ENCODE measurements at places on chromosomes 12 and 14.

- no peak for DNase-seq
Observed at GRCh38 chr14:22449600-22449905, 139.5 kb downstream of the DAD1 start.

GRCh38 chr14:98174041-98174440 lies 1098.0 kb downstream of the BCL11B start:
- no peak for DNase-seq

- DNase-seq: no peak
Observed at GRCh38 chr12:10331642-10332239, 24.1 kb downstream of the KLRD1 start.

DNA sequence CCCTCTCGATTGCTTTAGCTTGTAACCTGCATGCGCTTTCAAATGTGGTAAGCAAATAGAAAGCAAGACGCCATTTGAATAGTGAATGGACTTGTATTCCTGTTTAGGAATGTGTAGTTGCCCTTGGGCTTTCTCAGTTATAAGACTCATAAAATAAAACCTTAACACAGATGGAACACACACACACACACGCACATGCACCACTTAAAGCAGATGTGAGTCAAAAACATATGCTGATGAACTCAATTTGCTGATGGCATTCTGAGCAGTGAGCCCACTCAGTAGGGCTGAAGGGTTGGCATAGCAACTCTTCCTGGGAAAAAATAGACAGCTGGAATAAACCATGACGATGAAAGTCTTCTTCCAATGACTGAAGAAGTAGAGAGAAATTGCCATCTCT lies 360.5 kb downstream of the APAF1 start:
- no peak for DNase-seq

Data from activated T-helper 1 cell treated with Interleukin-2 at 50 U/mL for 16 hours (primary cell).